ENCODE measurements at places on chromosomes 13 and 19.

GRCh38 chr13:50152224-50152623 lies 137.0 kb downstream of the KCNRG start:
- DNase-seq: no peak

DNA sequence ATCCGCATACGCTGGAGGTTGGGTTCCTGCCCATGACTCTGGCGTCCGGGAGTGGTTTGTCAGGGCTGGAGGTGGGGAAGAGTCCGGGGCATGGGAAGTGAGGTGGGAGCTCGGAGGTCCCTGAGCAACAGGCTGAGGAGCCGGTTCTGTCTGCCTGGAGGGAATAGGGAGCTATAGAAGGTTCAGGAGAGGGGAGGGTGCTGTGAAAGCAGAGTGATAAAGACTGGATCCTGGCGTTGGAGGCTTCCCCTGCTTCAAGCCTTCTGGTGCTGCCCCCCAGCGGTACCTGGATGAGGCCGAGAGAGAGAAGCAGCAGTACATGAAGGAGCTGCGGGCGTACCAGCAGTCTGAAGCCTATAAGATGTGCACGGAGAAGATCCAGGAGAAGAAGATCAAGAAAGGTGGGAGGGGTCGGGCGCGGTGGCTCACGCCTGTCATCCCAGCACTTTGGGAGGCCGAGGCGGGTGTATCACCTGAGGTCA lies 2.6 kb downstream of the HMG20B start:
- DNase-seq: no peak

GRCh38 chr13:21796066-21796465 lies 125.2 kb downstream of the FGF9 start:
- no peak for DNase-seq

- DNase-seq: no peak
Measured at GRCh38 chr13:73602295-73602694, 531.9 kb downstream of the KLF12 start.

- DNase-seq: no peak
Measured at GRCh38 chr13:75554981-75555380, 5.4 kb downstream of the UCHL3 start.

DNA sequence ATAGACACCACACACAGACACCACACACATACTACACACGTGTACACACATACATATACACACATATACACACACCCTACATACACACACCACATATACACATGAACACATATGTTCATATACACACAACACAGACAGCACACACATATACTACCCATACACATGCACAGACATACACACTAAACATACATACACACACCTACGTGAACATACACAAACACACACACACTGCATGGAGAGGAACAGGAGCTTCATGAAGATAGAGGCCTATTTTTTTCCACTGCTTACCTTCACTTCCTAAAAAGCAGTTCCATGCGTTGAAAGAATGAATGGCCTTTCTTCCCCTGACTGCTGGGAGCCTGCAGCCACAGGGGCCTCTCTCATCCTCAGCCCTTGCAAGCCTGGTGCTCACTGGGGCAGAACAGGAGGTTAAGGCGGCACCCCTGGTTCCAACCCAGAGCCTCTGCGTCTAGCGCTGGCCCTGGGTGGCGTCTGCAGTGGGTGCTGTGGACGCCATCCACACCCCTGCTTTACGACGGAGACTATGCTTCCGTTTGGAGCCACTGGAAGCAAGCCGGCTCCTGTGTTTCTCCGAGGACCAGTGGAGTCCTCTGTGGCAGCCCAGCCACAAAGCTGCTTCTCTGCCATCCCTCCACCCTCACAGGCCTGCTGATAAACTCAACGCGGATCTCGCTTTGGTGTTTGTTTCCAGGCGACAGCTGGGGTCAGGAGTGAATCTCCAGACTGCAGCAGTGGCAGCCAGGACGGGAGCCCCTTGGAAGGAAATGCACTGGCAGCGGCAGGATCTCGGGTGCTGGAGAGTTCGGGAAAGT lies 1.9 kb upstream of the RASA3 start:
- DNase-seq: no peak

DNA sequence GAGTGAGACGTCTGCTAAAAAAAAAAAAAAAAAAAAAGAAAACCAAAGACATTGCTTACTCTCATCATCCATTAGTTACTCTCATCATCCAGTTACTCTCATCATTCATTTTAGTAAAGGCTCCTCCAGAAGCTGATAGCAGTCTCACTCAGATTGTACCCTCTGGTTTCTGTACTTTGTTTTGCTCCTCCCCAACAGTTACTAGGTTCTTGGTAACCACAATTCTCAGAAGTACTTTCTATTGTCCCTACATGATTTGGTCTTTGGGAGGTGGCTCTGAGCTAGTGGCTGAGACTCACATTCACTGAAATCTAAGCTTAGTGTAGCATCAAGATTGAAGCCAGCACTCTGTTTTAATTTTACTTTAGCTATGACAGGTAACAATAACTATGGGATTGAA lies 14.3 kb downstream of the ERICH4 start:
- no peak for DNase-seq

DNA sequence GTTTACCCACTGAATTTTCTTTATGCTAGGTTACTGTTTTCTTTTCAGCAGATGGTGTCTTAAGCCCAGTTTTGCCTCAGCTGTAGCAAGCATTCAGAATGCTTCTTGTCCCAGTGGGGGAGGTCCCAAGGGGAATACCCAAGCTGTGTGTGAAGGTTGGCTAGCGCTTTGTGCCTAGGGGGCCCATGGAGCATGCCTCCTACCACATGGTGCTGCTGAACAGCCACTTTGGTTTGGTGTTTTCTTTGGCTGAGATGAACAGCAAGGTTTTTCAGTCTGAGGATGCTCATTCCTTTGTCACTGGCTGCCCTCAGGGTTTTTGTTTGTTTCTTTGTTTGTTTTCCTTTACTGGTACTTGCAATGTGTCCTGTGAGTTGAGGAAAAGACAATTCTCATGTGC lies 99.0 kb downstream of the PCDH20 start:
- no peak for DNase-seq

DNA sequence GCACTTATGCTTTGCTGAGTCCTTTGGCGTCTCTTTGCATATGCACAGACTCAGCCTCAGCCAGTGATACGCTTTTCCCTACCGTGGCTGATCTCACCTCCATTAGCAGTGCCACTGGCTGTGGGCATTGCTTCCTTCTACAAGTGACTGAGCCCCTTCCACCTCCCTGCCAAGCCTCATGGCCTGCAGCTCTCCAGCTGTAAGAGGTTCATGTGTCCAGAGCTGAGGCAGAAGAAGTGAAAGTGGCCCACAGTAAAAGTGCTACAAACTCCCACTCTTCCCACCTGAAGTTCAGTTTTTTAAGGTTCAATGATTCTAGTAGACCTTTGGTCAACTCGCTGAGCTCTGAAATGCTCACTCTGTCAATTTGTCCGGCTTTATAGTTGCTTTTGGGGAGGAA lies 44.7 kb downstream of the SMARCA4 start:
- DNase-seq: no peak

GRCh38 chr19:13058951-13059660 lies 43.6 kb downstream of the LYL1 start:
- no peak for DNase-seq

DNA sequence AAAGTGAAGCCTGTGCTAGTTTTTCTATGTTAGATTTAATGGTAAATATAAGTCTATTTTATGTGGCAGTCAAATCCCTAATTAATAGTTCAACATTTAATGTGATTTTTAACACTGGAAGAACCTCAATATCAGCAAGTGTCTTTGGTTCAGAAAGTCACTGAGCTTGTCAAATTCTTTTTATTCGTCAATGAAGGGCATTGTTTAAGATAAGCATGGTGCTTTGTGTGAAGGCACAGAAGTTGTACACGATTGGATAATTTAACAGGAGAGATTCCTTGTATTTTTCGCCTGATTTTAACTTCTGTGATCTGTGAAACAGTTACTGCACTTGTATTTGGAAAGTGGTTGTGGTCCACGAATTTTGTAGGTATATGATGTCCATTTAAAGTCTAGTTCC lies 30.2 kb upstream of the RB1 start:
- DNase-seq: no peak

- DNase-seq: no peak
Measured at GRCh38 chr19:33948651-33949335, 152.1 kb downstream of the KCTD15 start.

DNA sequence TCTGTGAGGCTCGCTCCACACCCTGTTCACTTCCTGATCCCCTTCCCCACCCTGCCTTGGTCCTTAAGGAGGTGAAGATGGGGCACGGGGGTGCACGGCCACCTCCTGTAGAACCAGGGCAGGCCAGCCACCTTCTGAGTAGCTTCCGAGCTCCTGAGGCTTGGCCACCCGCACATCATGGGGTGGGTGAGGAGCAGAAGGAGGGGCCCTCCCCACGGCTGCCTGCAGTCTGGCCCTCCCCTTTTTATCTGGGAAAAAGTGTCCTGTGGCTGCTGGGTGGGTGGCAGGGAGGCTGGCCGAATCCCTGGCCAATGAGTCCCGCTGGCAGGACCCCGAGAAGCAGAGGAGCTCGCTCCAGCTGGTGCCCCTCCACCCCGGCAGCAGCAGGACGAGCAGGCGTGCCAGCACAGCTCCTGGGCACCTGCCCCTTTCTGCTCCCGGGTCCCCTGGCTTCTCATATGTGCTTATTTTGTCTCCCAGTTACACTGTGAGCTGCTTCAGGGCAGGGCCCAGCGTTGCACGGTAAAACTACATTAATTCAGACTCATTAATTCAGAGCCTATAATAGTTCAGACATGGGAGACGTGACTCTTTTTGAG lies 135.0 kb downstream of the KDM4B start:
- no peak for DNase-seq

GRCh38 chr13:105097521-105097920 lies 1437.9 kb downstream of the EFNB2 start:
- no peak for DNase-seq

Data from stimulated activated CD4-positive, alpha-beta T cell treated with anti-CD3 and anti-CD28 coated beads, Interleukin-12 subunit alpha, Interleukin-12 subunit beta, amount 100 ng/mL, for 24 hours (primary cell).